ENCODE measurements at places on chromosomes 5 and 9.

DNA sequence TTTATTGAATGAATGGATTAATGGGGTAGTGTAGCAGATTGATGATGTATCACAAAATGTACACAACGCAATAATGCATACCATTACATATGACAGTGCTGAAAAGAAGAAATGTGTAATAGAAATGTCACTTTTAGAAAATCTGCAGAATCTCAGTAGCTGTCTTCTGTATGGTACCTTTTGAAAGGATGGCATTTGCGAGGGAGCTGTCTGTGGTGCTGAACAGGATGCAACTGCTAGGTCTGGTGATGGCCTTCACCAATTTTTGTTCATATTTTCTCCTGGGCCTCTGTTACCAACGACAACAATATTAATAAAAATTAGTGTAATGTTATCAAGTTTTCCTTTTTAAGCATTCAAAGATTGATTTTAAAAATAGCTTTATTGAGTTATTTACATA is 36.2 kb upstream of the OTULIN start:
- peak; percentile 42 for DNase-seq

DNA sequence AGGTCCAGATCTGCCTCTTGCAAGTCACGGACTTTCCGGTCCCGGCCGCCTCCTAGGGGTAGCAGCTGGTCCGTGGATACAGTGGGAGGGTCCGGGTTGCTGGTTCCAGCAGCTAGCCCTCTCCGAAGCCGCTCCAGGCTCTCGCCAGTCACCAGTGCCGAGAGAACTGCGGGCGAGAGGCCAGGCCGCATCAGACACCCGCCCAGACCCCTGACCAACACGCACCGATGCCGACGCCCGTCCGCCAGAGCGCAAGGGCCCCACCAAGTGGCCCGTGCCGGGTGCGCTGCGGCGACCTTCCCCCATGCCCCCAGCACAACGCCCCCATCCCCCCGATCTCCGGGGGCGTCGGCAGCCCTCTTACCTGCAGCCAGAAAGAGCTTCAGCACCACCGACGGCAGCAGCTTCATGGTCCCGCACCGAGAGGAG is 470 bp downstream of the HBEGF start:
- no peak for DNase-seq

DNA sequence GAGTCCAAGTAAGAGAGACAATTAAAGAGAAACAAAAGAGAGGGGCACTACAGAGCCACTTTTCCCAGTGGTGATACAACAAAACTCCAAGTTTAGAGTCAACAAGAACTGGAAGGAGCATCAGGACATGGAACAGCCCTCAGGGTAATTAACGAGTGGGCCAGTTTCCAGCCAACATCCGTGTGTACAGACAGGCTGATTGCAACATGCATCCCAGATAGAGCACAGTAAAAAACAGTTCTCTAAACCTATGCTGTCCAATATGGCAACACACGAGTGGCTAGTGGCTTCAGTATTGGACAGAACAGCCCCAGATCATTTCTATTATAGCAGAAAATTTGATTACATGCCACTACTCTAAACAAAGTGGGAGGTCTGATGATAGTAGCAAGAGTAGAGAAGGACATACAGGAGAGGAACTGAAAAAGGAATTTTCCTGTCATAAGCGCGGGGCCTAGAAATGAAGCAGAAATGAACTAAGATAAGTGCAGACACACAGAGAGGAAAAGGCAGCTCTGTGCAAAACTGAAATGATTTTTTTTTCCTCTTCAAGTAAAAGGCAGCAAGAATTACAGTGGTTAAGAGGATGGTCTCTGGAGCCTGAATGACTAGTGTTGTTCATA is 175.6 kb upstream of the CCNG1 start:
- no peak for DNase-seq

GRCh38 chr9:105757496-105758251 is 63.3 kb downstream of the TMEM38B start:
- no peak for DNase-seq

GRCh38 chr5:79149433-79149832 is 37.8 kb downstream of the BHMT start:
- no peak for DNase-seq

DNA sequence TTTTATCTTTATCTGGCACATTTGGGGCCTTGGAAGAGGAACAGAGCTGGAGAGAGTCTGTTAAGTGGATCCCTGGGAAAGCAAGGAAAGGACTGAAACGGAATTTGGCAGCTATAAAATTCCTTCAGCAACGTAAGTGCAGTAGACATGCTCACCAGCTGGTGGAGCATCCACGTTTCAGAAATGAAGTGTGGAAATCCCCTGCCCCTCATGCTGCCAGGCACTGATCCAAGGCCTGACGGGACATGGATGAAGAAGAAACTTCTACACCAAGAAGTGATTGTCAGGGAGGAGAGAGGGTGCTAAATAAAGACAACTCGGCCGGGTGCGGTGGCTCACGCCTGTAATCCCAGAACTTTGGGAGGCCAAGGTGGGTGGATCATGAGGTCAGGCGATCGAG is 209.3 kb downstream of the ROR2 start:
- no peak for DNase-seq

- DNase-seq, result peak; percentile 20
Measured at GRCh38 chr9:121744002-121744686, 92.7 kb downstream of the DAB2IP start.

- DNase-seq, result no peak
Measured at GRCh38 chr5:39995990-39996389, 571.2 kb upstream of the DAB2 start.

GRCh38 chr5:68685863-68686262 is 408.0 kb upstream of the SLC30A5 start:
- DNase-seq, result no peak

GRCh38 chr9:706606-707459 is 134.7 kb upstream of the DMRT1 start:
- DNase-seq, result peak; percentile 12

DNA sequence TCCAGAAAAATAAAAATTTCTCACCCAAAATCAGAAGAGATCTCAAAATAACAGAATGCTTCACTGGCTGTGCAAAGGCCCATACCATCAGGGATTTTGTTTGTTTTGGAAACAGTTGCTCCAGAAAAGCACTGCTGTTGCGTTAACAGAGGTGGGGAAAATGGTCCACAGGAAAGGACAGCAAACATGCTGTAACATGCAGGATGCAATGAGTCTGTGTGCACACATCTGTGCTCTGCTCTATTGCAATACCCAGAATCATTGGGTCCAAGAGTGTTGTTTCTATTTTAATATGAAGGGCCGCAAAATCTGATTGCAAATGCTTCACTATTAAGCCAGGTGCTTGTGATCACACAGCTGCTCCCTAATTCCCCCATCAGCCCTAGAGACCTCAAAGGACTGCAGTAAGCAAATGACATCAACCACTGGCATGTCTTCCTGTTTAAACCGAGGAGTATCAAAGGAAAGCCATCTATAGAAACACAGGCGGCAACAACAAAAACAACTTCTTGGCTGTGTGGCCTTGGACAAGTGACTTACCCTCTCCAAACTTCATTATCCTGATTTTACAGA is 141.0 kb downstream of the DCP2 start:
- no peak for DNase-seq

DNA sequence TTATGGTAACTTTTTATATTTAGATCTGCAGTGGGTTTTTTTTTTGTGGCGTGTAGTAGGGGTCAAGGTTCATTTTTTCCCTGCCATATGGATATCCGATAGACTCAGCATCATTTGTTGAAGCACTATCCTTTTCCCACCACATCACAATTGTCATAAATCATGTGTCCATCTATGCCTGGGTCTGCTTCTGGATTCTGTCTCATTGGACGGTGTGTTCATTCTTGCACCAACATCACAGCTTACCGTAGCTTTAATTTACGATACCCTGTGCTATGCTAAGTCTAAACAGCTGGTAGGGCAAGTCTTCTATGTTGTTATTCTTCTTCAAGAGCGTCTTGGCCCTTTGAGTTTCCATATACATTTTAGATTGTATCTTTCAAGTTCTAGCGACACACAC is 175.0 kb downstream of the RGS3 start:
- DNase-seq, result no peak

GRCh38 chr9:126440940-126441339 is 114.3 kb downstream of the MVB12B start:
- no peak for DNase-seq

GRCh38 chr9:68872026-68872501 is 141.8 kb downstream of the PRKACG start:
- no peak for DNase-seq

- no peak for DNase-seq
Measured at GRCh38 chr5:161471211-161471950, 75.1 kb downstream of the GABRB2 start.

- no peak for DNase-seq
Measured at GRCh38 chr5:134387443-134387842, 16.1 kb downstream of the UBE2B start.

GRCh38 chr5:116135344-116135743 is 50.5 kb downstream of the COMMD10 start:
- DNase-seq, result peak; percentile 20

GRCh38 chr5:149202910-149203451 is 61.7 kb downstream of the ABLIM3 start:
- no peak for DNase-seq

DNA sequence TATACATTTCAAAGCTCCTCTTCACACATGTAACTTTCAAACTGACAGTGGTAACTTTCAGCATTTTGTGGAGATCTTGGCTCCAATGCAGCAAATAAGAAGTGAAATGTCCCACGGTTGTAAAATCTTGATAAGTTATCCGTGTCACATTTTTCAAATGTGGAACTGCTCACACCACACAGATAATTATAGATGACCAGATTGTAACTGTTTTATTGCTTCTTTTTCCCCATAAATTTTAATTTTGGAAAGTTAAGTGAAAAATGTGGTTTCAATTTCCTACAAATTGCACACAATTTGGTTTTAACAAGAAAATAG is 347.1 kb downstream of the EBF1 start:
- no peak for DNase-seq

- DNase-seq, result no peak
Measured at GRCh38 chr5:89584339-89584956, 701.5 kb upstream of the MEF2C start.

- no peak for DNase-seq
Measured at GRCh38 chr9:138114501-138115245, 237.1 kb downstream of the CACNA1B start.

DNA sequence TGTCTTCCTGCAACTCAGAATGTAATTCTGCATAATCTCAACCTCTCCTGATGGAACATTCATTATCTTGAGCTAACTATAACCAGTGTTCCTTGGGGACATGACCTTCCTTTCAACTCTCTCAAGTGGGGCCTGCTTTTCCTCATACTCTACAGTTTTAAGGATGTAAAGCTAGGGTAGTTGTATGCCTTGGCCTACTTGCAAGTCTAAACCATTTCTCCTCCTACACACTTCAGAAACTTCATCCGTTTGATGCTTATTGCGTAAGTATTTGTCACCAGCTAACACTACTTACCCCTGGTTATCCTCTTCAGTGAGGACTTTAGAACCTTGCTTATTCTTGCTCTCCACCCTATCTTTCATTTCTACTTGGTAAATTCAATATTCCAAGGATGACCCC is 548.9 kb downstream of the HINT1 start:
- DNase-seq, result no peak

DNA sequence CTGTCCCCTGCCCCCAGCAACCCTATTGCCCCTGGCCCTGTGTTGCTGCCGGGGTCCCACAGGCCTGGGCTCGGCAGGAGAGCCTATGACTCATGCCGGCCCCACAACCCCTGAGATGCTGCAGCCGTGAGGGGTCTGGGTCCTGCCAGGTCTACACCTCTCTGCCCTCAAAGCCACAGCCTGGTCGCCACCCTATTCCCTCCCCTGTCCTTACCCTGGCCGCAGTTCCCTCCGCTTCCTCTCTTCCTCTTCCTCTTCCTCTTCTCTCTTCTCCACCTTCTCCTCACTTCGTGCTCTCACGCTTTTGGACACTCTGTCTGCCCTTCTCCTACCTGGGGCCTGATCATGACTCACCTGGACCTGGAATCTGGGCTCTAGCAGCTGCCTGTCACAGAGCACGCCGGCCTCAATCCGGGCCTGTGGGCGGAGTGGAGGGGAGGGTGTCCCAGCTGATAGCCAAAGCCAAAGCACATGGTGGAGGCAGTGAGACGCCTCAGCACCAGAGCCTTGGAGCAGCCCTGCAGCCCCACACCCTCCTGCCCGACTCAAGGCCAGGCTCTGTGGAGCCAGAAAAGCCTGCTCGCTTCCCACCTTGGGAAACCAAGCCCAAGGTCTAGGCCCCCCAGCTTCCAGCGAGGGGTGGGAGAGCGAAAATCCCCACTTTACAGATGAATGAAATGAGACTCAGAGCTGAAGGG is 26.8 kb upstream of the CSF1R start:
- no peak for DNase-seq

- no peak for DNase-seq
Measured at GRCh38 chr9:7500521-7500920, 299.1 kb downstream of the DMAC1 start.

Measured in CD4-positive, alpha-beta T cell treated with Interleukin-1 beta for 1 hour (primary cell).